ENCODE measurements at places on chromosomes 7 and 10.
A peak's percentile ranks its signal among the peaks of the same experiment; 100 is the strongest.

DNA sequence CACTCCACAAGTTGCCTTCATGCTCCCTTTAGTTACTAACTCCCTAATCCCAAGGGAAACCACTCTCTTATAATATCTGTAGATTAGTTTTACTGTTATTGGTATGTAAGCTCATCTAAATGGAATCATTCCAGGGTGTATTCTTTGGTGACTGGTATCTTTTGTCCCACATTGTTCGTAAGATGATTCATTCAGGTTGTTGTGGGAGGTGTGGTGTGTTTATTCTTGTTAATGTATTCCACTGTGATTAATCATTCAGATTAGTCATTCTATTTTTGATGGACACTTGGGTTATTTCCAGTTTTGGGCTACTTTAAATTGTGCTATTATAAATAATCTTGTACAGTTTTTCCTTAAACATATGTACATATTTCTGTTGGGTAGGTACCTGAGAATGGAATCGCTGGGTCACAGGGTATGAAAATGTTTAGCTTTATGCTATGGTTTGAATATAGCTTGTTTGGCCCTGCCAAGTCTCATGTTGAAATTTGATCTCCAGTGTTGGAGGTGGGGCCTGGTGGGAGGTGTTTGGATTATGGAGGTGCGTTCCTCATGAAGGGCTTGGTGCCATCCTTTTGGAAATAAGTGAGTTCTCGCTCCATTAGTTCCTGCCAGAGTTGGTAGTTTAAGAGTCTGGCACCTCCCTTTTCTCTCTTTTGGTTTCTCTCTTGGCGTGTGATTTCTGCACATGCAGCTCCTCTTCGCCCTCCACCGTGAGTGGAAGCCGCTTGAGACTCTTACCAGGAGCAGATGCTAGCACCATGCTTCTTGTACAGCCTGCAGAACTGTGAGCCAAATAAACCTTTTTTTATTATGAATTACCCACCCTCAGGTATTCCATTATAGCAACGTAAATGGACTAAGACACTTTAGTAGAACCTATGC, 13.8 kb downstream of the BTRC start:
- no peak for DNase-seq

- no peak for DNase-seq
These were observed 99.0 kb upstream of the MDFIC start for GRCh38 chr7:114822844-114823243.

DNA sequence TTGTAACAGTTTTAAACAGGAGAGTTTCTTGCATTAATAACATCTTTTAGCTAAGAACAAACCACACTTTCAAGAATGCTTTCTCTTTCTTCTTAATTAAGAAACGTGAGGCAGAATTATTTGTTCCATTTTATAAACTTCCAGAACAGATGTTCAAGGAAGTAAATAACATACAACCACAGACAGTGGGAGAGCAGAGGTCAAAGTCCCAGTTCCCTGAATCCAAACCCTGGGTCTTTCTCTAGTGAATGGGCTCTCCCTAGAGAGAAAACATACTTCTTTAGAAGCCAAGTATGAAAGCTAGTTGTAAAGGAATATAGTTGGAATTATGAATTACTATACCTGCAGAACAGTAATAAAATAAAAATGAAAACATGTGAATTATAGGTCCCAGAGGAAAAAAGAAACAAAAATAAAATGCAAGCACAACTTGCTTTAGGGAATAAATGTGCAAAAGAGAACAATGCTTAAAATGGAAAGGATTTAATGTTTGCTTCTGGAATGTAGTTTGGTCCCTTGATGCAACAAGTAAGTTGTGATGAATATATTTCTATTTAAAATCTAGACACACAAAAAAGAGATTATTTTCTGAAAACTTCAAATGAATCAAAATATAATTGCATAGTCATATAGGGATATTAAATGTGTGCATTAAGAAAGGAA, 6.0 kb downstream of the OR6B1 start:
- no peak for DNase-seq

DNA sequence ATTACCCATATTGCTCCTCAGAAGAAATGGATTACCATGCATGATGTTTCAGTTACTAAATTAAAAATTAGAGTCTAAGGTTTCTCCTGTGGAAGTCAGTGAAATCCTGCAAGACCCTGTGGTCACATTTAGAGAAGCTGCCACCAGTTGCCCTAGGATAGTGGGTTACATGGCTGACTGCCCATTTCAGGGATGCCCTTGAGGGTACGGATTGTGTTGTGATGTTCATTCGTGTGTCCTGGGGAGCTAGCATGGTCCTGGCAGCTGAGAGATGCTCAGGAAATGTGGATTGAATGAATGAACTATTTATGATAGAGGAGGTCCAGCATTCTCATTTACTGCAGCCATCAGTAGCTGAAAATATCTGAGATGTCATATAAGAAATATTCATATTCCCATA, 55.1 kb downstream of the TMEM178B start:
- DNase-seq, result no peak

DNA sequence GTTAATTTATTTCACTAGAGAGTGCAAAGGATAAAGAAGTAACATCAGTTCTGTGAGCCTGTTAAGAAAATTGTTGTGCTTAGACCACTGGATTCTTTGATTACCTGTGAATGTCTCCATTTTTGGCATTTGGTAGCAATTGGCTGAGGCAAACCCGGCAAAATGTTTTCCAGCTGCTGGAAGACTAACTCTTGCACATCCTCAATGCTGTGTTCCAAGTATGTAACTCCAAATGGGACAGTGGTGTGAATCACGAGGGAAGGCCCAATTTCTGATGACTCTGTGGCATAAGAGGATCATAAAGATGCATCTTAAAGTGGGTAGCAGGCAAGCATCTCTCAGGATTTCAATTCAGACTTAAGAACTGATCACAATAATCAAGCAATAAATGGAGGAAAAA, 268.8 kb downstream of the RNLS start:
- DNase-seq, result no peak

GRCh38 chr7:14340393-14341074, 351.1 kb upstream of the ETV1 start:
- no peak for DNase-seq

DNA sequence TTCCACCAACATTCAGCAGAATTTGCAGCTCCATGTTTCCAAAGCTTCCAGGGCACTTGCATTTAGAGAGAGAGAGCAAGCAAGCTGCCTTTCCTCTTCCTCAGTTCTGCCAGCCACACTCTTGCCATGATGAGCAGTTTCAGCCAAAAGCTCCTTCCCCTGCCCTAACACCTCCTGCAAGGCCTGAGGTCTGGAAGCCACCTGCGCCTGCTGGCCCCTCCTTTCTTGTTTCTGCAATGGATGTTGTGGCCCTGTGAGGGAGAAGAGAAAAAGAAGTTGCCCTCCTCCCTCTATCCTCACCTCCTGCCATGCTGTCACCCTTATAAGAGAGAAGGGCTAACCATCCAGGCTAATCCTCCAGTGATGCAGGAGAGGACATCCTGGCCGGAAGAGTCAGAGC, 48.7 kb downstream of the IKZF1 start:
- no peak for DNase-seq

- no peak for DNase-seq
These were observed 4.8 kb upstream of the PILRB start for GRCh38 chr7:100352984-100353684.

DNA sequence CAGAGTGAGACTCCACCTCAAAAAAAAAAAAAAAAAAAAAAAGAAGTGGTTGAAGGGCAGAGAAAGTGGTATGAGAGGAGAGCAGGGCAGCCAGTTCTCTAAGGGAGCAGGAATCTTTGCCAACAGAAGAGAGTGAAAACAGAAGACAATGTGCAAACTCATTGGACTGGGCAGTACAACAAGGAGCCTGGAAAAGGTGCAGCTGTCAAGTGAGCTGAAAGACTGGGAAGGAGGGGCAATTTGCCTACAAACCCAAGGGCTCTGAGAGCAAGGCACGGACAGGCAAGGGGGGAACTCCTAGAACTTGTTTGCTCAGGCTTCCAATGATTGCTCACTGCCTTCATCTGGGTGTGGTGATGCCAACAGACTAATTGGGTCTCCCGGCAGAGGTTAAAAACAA, 9.5 kb downstream of the ACTR1A start:
- no peak for DNase-seq

- peak; percentile 13 for DNase-seq
These were observed 101.9 kb downstream of the WDR37 start for GRCh38 chr10:1158066-1158465.

GRCh38 chr10:119805702-119806230, 66.9 kb downstream of the MCMBP start:
- DNase-seq, result no peak

DNA sequence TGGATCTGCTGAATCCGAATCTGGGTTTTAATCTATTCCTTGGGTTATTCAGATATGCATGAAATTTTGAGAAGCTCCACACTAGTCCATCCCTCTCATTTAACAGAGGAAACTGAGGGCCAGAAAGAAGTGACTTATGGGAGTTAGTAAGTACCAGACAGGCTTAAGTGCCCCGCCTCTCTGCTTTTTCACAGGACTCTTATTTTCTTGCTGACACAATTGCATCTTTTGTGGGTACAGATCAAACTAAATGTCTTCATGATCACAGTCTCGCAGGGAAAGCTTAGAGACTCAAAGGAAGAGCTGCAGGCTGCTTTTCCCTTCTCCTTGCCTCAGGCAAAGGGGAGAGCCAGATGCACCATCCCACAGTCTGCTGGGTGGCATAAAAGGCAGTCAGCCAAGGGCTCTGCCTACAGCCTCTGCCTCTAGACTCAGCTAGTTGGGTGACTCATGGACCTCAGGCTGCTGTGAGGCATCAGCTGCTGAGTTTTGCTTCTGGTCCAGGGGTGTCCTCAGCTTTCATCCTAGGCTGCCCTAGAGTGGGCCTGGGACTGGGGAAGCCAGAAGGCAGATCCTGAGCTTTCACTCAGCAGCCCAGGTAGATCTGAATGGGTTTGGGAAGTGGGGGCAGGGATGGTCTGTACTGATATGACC, 11.6 kb downstream of the GOLGA7B start:
- DNase-seq, result no peak

DNA sequence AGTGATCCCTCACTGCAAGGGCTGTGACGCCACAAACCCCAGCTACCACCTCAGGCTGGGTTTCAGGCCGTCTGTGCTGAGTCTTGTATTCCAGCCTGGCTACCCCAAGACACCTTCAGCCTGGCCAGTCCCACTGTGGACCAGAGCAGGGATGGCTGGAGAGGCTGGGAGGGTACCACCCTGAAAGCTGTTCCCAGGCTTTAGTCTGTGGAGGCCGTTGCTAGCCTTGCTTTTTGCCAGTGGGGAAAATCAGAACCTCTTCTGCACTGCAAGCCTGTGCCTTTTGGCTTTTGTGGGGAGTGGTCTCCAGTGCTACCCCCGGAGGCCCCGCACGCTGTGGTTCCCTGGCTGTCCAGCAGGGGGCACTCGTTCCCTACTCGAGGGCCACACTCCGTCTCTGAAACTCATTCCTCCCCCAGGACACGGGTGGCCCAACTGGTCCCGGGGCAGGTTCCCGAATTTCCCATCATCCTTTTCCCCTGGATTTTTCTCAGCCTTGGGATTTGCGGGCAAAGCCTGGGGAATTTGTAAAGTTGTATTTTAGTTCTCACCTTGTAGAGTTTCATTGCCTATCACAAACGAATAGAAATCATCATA, 128.4 kb upstream of the BTBD16 start:
- DNase-seq, result peak; percentile 64

GRCh38 chr7:81459485-81459884, 310.4 kb downstream of the HGF start:
- no peak for DNase-seq

- no peak for DNase-seq
These were observed 356.0 kb downstream of the INHBA start for GRCh38 chr7:41346878-41347277.

- DNase-seq, result no peak
These were observed 9.3 kb upstream of the PRSS1 start for GRCh38 chr7:142739923-142740492.

DNA sequence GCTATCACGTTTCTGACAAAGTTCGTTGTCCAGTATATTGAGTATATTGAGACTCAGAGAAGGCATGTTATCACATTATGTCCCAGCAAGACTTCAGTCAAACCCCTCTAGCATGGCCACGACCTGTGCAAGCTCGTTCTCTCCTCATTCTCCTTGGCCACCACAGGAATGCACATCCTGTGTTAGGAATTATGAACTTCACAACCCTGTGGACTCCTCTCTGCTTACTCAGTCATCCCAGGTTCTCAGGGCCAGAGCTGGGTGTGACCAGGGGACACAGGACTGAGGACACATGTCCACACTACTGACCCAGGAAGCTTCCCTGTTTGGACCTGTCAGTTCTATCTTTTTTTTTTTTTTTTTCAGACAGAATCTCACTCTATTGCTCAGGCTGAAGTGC, 4.4 kb downstream of the SH2D4B start:
- no peak for DNase-seq

DNA sequence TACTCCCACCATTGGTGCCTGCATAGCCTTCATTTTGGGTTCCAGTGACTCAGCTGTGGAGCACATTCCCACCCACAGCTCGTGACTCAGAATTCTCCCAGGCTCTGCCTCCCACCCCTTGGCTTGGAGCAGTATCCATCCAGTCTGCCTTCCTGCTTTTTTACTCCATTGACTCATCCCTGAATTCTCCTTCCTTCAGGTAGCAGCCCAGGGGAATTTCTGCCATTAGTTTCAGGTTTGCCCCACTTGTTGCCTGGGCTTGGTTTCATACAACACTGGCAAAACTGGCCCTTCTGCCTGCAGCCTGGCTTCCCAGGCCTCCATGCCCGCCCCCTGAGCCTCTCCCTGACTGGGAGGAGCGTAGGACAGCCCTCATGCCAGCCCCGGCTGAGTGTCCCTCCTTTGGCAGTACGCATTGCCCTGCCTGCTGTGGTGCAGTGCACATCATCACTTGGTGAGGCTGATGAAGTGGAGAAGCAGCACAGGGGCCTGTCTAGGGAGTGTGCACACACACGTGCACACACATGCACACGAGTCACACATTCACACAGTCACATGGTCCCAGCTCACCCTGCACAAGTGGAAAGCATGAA, 55.0 kb downstream of the SNX10 start:
- no peak for DNase-seq

DNA sequence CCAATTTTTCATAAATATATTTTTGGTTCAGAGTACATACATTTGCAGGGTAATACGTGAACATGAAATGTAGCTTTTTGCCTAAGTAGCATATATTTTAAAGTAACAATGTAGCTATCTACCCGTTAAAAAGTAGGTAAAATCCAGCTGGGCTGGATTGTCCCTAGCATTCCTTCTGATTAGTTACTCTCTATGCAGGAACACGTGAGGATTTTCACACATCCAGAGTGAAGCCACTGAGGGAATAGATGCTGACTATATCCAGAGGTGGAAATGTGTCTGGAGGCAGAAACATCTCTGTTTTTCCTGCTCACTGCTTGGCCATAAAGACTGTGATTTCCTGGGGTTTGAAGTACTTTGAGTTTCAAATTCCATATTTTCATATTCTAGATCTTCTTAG, 338.9 kb upstream of the KIAA1217 start:
- no peak for DNase-seq

- peak; percentile 22 for DNase-seq
These were observed 177.5 kb downstream of the DNAJB6 start for GRCh38 chr7:157514306-157514705.

DNA sequence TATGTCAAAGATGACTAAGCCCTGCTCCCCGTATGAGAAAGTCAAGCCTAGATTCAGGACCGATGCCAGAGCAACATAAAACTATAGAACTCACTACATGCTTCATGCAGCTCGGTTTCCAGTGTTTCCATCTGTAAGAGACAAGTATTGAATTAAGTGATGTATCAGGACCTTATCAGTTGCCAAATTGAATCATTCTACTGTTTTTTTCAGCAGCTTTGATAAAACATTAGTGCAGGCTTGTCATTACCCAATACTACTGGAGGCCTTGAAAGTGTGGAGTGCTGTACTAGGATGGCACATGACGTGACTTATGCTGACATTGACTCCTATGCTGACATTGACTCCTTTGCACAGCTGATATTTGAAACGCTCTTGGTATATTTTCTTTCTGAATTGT, 10.8 kb upstream of the NRP1 start:
- no peak for DNase-seq

GRCh38 chr7:76051840-76052239, 3.9 kb downstream of the MDH2 start:
- DNase-seq, result no peak
